ENCODE measurements at places on chromosomes 16 and 17.
A peak's percentile ranks its signal among the peaks of the same experiment; 100 is the strongest.

GRCh38 chr17:51155416-51155815, 2.1 kb downstream of the NME1 start:
- peaks cover 4% of the 10 kb centered on the region for H3K4me1 ChIP-seq
- no peak overlapping the region for H3K27ac ChIP-seq
- peaks cover 26% of the 10 kb centered on the region for H3K36me3 ChIP-seq
- no peak for DNase-seq
- H3K27me3 ChIP-seq = no peaks in the 10 kb centered on the region

DNA sequence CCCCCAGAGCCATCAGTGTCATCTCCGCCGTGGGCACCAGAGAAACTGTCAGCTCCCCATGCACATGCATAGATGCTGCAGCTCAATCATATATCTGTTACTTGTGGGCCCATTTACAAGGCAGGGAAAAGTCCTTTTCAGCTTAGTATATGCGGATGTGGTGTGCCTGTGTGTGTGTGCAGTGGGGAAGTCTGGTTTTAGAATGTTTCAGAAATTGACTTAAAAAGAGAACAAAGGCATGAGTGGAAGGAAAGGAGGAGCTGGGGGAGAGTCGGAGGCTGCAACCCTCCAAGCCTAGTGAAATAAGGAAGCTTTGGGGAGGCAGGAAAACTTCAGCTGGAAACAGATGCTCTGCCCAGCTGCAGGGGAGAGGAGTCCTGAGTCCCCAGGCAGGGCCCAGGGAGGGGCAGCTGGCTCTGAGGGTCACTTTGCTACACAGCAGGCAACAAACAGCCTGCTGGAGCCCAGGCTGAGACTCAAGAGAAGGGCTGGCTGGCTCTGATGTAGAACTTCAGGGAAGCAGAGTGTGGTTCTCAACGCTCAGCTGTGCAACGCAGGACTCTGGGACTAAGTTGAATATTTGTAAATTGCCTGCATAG, 11.1 kb upstream of the CD300LD start:
- no peak for DNase-seq
- H3K4me1 ChIP-seq = peaks cover 10% of the 10 kb centered on the region
- no peak overlapping the region for H3K27ac ChIP-seq
- H3K4me3 ChIP-seq = no peak overlapping the region

DNA sequence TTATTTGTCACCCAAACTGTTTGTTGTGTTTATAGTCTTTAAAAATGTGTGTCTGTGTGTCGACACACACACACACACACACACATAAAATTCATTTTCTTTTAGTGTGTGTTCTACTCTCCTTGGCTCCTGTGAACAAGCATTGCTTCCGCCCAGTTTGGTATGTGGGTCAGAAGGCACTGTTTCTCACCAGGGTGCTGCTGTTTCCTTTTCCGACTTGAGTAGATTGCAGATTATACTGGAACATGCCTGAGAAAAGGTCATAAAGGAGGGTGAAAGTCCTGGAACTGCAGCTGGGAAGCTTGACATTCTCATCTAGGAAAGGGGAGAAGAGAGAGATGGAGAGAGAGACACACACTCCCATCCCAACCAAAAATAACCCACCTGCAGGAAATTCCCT, 330.3 kb downstream of the BCAS3 start:
- peak overlapping the region; percentile 70 for H3K27ac ChIP-seq
- no peak for DNase-seq
- no peaks in the 10 kb centered on the region for H3K27me3 ChIP-seq
- peaks cover 3% of the 10 kb centered on the region for H3K36me3 ChIP-seq

GRCh38 chr17:7640783-7641182, 9.9 kb upstream of the ATP1B2 start:
- no peak for DNase-seq
- no peak overlapping the region for H3K4me3 ChIP-seq
- no peak overlapping the region for H3K27ac ChIP-seq
- peaks cover 10% of the 10 kb centered on the region for H3K27me3 ChIP-seq
- H3K4me1 ChIP-seq = no peaks in the 10 kb centered on the region

DNA sequence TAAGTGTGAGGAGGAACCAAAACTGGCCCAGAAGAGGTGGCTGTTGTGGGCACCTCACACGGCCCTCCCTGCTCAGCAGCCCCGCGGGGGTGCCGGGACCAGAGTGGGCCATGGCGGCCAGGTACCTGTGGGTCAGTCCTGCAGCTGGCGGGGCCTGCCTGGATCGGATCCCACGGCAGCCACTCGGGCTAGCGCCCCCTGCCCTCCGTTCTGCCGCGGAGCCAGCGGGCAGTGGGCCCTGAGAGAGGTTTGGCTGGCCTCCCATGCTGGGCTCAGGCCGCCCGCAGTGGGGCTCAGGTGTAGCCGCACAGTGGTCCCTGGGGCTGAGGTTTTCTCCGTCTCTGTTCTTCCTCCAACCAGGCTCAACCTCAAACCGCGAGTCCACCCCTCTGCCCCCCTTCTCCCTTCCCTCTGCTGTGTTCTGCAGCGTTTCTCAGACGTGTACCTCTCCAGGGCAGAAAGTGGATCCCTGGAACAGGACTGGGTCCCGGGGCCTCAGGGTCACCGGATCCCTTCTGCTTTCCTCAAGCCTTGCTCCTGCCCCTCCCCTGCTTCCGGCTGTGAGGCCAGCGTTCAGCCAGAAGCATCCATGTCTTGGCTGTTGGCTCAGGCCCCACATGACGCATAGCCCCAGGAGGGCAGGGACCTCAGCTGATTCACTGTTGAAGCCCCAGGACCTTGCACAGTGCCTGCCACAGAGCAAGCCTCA, 28.6 kb upstream of the ITGA3 start:
- H3K4me3 ChIP-seq = peak overlapping the region; percentile 56
- no peaks in the 10 kb centered on the region for H3K36me3 ChIP-seq
- H3K27ac ChIP-seq = peak overlapping the region; percentile 93
- H3K27me3 ChIP-seq = no peaks in the 10 kb centered on the region
- peaks cover 35% of the 10 kb centered on the region for H3K4me1 ChIP-seq

DNA sequence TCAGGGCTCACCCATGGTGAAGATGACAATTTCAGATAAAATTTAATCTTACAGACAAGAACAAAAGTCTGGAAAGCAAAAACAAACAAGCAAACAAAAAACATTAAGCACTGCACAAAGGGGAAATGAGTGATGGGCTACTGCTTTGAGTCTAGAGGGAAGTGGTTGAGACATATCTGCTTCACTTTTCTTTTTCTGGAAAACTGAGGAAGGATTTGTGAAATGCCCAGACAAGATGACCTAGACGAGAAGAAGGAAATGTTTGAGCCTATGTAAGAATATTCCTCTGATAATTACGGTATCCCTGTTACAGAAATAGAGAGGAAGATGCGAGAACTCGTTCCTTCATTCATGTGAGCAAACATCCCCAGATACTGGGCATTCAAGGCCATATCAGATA, 11.5 kb upstream of the HYDIN start:
- H3K27me3 ChIP-seq = peaks cover 15% of the 10 kb centered on the region
- DNase-seq = no peak
- no peak overlapping the region for H3K4me3 ChIP-seq
- H3K36me3 ChIP-seq = no peaks in the 10 kb centered on the region
- H3K4me1 ChIP-seq = no peaks in the 10 kb centered on the region

GRCh38 chr16:84953190-84953746, 58.1 kb downstream of the ZDHHC7 start:
- no peaks in the 10 kb centered on the region for H3K36me3 ChIP-seq
- DNase-seq = no peak
- peaks cover 21% of the 10 kb centered on the region for H3K4me1 ChIP-seq
- H3K4me3 ChIP-seq = no peak overlapping the region
- H3K27me3 ChIP-seq = no peaks in the 10 kb centered on the region

Measured in mesothelial cell of epicardium (in vitro differentiated cells).